RWPE1 (cell line): ENCODE measurements at places on chromosomes 6 and 20.
A peak's percentile ranks its signal among the peaks of the same experiment; 100 is the strongest.

DNA sequence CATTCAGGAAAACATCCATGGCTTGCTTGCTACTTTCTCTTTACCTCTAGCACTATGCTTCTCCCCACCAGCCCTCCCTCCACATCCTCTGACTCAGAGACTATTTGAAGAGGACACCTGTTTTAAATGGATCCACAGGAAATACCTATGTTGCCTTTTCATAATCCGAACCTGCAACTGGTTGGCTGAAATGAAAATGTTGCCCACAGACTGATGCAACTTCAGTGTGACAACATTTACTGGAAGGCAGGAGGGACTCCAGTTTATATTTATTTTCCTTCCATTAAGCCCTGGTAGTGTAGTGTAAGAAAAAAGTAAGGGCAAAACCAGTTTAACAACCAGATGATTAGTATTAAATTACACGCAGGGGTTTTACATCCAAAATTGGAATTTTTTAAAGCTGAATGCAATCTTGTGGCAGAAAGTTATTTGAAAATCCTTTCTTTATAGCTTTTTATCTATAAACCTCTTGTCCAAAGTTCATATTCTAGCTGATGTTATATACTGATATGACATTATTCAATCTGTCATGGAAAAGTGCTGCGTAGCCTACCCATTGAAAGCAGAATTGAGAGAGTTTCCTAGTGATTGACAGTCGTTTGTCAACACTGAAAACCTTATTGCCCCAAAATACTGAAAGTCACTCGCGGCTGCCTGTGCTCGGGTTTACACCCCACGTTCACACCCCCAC is 881 bp upstream of the AIG1 start:
- DNase-seq = peak; percentile 87

GRCh38 chr6:148952147-148953035 is 205.6 kb downstream of the UST start:
- DNase-seq = no peak

DNA sequence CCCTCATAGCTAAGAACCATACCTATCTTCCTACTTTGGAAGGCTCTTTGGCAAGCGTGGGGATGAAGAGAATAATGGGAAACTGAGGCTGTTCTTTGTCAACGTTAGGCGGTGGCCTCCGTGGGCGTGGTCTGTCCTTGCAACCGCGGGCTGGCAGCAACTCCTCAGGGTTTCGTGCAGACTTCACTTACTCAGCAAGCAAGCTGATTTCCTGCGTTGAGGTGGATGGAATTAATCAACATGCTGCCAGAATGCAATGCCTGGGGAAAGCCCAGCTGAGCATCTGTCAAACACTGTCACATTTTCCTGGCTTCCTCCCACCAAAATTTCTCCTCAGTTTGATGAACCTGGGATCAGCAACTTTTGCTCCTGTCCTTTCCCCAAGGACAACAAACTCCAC is 9.2 kb upstream of the IL17F start:
- no peak for DNase-seq

DNA sequence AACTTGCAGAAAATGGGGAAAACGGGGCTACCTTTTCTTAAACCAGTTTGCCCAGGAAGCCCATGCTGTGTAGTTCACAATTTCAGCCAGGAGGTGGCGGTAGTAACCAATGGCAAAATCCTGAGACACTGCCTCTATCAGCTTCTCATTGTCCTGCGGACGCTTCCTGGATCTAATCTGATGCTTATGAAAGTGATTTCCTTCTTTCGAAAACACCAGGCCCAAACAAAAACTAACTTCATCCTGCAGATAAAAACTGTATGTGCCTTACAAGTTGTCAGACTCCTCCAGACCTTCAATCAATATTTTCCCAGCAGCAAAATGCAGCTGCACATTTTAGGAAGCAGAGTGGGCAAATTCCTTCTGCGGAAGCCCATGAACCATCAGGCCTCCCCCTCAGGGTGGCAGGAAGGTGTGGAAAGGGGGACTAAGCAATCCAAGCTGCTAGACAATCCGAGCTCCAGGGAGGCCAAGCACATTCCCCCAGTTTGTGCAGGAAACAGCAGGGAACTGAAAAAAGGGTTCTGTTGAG is 88.5 kb downstream of the LY86 start:
- peak; percentile 72 for DNase-seq

DNA sequence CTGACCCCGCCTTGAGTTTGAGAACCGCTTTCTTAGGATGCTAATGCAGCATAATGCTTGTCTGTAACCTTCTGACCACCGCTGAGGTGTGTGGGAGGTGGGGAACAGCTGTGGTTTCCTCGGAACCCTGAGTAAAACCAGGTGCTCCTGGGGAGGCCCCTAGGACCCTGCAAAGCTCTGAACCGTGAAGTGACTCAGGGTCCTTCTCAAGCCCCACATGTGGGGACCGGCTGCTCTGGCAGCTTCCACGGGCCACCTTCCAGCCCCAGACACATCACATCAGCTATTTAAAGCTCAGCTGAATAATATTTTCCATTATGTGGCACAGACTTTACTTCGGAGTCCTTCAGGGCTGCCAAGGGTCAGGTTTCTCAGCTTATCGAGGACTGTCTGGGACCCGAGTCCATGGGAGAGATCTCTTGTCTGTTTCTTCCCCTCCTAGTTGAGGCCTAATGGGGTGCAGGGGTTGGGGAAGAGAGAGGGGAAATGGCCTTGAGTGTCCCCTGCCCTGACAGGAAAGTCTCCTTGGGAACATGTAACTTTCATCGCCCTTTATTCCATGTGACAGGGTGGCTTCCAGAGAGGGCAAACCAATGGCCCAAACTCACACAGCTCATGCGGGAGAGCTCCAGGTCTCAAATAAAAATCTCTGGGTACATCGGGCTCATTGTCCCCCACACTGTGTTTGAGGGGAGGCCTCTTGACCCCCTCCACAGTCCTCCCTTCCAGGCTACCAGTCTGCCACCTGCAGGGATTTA is 186.1 kb upstream of the SLC24A3 start:
- no peak for DNase-seq
